Thoracic aorta (tissue), 2 donors: ENCODE measurements at places on chromosomes 4 and X. TPM values are rescaled to one million over a fixed set of nuclear protein-coding genes. Genes with fewer than 3 reads are reported as not detected.

FOXR2 gene
- not detected for total RNA-seq

RAB41 gene
- total RNA-seq: not detected

RADX gene
- 4.9 TPM for total RNA-seq

TEX11 gene
- not detected for total RNA-seq

PRR32 gene
- total RNA-seq: not detected

ERCC6L gene
- not detected for total RNA-seq

NR3C2 gene
- 18.1 TPM for total RNA-seq

GIMD1 gene
- total RNA-seq: not detected

PCYT1B gene
- total RNA-seq: 0.63 TPM

LONRF3 gene
- 24.6 TPM for total RNA-seq

TNMD gene
- not detected for total RNA-seq

CENPVL1 gene
- not detected for total RNA-seq
